Muscle of arm (tissue), 14 donors: ENCODE measurements at places on chromosomes 5 and 9.

DNA sequence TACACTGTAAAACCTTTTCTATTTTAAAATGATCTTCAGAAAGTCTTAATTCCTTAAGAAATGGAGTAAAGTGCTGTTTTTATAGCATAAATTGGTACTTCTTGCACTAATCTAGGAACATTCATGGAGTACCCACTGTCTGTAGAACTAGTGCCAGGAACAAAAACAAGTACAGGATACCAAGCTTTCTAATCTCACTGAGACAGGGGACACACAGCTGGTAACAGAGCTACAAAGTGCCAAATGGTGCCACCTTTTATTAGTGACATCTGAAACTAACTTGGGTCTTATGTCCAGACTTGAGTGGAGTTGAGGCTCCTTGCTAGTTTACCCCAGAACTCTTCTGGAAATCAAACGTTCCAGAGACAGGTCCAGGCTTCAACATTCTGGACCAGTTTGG, 57.9 kb downstream of the RNF130 start:
- DNase-seq = no peak

DNA sequence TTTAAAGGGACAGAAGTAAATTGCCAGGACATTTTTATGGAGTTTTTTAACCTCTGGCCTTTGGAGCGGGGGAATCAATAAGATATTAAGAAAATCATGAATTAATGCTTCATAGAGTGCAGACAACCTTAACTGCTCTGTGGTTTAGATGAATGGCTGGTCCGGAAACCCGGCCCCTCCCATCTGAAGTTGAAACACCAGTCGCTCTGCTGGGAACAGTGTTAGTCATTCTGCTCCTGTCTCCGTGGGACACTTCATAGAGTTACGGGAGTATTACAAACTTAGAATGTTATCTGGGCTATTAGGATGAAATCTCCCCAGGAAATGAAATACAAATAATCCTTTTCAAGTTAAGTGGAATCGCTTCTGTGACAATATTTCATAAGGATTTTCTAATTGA, 110.1 kb upstream of the IRX2 start:
- DNase-seq = no peak

- DNase-seq = no peak
These were observed 242.1 kb downstream of the BNC2 start for GRCh38 chr9:16628413-16628812.

DNA sequence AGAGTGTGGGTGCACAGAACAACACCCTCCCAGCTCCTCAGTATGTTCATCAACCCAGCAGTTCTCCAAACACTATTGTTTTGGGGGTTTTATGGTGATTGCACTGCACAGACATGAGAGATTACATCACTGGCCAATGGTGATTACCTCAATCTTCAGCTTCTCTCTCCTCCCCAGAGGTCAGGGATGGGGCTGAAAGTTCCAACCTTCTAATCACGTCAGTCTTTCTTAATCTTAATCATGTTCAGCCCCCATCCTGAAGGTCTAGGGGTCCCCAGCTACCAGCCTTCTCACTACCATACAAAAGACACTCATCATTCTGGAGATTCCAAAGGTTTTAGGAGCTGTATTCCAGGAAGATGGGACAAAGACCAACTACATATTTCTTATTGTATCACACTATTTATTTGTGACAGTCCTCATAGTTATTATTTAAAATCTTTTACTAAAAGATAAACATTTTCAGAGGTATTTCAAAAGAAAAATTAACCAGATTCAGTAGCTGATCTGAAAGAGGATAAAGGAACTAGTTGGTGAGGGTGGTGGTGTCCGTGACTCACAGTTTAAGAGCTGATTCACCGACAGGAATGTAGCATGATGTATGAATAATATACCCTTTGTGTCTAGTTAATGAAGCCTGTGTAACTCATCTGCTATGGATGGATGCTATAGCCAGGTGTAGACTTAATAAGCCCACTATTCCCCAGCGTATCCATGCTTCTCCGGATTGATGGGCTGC, 35.6 kb downstream of the RASEF start:
- DNase-seq = no peak

DNA sequence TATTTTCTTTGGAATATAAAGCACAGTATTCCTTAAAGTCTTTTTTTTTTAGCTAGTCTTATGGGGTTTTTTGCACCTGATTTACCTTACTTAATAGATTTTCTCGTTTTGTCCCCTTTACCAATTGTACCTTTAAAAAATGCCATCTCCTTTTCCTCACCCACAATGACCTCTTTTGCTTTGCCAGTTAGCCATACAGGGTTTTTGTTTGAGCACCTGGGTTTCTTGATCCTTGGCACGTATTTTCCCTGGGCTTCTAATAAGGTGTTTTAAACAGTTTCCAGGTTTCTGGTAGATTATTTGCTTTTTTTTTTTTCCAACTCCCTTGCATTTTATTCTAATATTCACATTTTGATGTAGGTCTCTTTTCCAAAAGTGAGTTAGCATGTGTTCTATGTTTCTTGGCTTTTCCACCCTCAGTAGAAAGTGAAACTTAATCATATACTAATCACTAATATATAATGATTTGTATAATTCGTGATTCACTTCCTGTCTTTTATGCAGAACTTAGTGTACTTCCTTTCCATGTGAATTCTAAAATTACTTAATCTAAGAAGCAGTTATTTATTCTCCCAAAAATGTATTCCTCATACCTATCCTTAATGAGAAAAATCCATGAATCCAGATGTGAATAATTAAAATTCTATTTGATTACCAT, 673.9 kb upstream of the RGMB start:
- DNase-seq = no peak

GRCh38 chr9:94147776-94148175, 63.5 kb downstream of the PTPDC1 start:
- no peak for DNase-seq

- no peak for DNase-seq
These were observed 14.0 kb upstream of the GLRX start for GRCh38 chr5:95836544-95836943.

DNA sequence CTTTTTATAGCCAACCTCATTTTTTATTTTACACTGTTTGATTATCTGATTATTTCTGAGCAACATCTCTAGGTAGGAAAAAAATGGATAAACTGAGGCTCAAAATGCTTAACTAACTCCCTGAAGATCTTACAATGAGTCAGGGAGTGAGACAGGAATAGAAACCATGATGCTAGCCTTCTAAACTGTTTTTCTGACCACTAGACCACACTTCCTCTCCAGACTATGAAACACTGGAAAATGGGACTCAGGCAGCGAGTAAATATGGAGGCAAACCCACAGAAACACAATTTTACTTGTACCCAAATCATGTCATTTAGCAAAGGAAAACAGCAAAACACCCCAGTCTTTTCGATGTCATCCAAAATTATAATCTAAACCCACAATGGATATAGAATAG, 129.9 kb upstream of the ANKH start:
- no peak for DNase-seq

DNA sequence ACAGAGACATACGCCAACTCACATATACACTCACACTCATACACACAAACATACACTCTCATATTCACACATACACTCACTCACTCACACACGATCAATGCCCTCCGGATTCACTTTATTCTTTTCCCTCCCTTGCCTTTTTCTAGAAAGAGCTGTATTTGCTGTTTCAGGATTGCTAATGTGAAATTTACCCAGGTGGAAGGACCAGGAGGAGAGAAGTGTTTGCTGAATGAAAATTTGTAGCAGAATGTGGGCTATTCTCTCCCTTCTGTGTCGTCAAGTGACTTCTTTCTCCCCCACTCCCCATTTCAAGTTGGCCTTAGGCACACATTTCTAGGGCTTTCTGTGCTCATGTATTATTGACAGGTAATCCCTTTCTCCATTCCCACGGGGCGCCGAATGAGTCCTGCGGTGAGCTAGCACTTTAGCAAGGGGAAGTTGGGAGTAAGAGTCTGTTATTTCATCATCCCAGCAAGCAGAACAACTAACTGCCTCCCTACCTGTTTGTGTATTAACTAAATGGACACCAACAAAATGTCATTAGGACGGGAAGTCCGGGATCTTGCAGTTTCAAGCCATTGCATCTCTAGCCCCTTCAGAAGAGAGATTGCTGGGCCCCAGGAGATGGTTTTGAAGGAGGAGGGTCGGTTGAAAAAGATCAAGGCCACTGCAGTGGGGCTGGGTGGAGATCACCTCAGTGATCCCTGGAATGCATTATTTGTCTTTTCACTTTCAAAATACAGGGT, 97.1 kb upstream of the TAF11L2 start:
- DNase-seq = no peak

DNA sequence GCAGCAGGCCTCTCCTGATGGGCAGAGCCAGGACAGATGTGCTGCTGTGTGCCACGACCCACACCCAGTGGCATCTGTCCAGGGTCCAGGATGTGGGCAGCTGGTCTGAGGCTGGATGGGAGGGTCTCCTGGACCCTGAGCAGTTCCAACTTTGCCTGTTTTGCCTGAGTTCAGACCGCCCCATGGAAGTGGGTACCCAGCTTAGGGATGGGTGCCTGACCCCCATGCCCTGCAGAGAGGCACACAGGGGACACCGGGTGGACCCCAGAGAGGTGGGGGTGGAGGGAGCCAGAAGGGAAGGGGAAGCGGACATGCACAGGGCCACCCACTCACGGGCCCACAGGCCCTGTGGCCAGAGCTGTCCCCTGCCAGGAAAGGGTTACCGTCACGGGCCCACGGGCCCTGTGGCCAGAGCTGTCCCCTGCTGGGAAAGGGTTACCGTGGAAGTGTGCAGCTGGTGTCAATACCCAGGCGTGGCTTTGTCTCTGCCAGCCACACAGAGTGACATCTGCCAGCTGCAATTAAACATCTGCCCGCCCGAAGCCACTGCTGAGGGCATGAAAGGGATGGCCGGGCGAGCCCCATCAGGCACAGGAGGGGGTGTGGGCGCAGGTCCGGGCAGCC, 50.0 kb downstream of the NACC2 start:
- DNase-seq = no peak

DNA sequence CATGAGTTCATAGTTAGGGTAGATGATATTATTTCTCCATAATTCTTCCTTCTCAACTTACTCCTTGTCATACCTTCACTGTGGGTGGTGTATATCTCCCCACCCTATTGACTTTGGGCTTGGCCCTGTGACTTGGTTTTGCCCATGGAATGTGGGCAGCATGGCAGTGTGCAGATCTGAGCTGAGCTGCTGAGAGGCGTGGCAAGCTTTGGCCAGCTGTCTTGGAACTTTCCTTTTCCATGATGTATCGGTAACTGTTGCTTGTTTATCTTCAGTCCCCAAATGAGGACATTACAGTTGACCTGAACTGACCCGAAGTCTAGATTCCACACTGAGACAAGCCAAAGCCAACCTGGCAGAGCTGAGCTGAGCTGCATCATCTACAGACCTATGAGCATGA, 70.4 kb downstream of the RALGPS1 start:
- no peak for DNase-seq

GRCh38 chr5:66933066-66933465, 263.5 kb downstream of the CD180 start:
- DNase-seq = no peak

- DNase-seq = no peak
These were observed 95.6 kb downstream of the ARSB start for GRCh38 chr5:78889369-78890140.

DNA sequence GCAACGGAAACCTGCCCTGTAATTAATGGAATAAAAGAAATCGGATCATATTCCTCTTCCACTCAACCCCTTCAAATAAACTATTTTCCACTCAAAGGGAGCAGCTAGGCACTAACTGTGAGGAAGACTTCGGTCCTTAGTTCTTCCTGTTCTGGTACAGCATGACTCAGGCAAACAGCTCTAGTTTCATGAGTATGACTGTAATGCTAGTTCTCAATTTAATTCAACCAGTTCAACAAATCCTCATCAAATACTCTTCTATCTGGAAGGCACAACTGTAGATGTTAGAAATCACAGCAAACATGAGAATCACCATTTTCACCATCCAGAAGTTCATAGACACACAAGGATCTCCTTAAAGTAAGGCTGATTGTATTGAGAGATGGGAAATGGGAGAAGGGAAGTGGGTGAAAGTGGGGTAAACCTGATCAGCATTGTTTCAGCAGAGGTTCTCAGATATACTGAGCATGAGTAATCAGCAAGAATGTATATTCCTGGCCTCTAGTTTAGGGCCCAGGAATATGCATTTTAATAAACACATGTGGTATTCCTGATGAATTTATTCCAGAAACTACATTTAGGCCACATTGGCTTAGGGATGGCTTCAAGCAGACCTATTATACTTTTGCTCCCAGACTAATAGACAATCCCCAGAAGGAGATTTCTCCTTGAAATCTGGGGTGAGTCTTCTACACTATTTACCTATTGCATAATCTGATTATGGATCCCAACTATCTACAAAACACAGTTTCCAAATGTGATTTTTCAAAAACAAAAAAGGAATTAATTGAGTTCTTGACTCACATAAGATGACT, 141.1 kb upstream of the SLC12A2 start:
- DNase-seq = no peak

DNA sequence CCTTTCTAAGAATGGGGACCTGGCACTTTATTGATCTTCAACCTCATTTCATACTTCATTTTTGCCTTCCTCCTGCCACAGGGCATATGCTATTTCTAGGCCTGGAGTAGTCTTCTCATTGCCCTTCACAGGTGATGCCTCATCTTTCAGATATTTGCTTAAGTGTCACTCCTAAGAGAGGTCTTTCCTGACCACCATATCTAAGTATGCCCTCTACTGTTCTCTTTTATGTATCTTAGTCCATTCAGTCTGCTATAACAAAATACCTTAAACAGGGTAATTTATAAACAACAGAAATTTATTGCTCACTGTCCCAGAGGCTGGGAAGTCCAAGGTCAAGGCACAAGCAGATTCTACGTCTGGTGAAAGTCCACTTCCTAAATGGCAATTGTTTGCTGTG, 99.1 kb downstream of the ADAMTS6 start:
- DNase-seq = no peak

DNA sequence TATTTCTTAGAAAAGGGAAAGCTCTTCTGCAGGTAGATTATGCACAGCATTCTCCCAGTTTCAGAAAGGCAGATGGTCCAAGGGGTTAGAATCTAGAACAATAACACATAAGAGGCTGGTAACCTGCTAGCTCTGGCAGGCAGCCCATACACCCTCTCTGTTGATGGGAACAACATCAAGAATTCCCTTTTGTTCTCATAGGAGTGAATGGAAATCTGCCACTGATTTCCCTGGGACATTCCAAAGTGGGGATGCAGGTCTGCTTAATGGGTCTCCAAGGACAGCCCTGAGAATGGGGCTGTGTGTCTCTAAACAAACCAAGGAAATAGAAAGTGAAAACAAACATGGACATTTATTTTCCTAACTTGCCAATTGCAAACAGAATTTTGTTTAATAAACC, 456.8 kb downstream of the EBF1 start:
- DNase-seq = peak; percentile 15
